ELF-1 (cell line): ENCODE measurements at places on chromosomes 12 and 14.

DNA sequence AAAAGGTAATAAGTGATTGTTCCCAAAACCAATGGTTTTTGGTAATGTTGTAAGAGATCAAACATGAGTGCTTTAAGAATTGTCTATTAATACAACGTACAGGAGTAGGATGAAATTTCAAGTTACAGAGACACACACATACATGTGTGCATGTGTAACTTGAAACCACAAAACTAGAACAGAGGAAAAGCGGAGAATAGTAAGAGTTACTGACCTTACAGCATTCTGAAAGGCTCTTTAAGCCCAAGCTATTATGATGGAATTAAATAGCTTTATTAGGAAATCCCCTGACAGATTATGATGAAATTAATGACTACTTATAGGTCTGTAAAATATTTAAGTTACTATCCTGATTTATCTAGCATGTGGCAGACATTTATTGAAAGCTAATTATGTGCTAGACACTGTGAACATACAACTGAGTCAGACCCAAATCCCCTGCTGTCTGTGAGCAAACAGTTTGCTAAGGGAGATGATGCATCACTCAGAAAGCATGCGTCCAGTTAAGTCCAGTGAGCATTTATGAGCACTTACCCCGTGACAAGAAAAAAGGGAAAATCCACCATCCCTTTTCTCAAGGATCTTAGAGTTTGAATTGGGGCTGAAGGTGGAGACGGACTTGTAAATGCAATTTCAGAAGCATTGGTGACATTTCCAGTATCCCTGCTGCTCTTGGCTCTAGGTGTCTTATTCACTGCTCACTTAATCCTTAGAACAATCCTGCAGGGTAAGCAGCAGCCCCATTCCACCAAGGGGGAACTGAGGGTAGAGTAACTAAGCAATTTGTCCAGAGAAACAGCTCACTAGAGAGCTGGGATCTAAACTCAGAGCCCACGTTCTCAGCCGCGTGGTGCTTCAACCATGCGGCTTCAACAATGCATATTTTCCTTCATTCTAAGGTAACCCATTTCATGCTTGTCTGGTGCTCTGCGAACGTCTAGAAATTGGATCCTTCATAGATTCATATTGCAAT lies 117.4 kb downstream of the EML1 start:
- no peak for DNase-seq

- peak; percentile 86 for DNase-seq
Observed at GRCh38 chr12:46963977-46964971, 115.1 kb upstream of the PCED1B start.

DNA sequence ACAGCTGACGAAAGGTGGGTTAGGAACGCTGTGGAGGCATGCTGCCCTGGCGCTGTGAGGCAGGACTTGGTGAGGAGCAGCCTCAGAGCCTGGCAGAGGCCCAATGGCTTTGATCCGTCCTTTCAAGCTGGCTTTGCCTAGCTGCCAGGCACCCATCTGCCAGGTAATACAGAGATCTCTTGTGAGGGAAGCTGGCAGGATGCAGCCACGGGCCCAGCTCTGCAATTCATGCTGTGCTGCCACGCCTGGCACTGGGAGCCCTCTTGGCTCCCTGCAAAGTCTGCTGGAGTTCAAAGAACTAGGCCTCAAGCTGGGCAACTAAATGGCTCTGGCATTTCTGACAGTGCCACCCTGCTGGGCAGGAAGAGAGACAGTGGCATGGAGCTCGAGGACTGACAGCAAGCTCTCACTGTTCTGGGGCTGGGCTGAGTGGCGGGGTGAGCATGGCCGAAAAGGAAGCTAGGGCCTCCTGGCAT lies 18.7 kb downstream of the IQSEC3 start:
- no peak for DNase-seq

DNA sequence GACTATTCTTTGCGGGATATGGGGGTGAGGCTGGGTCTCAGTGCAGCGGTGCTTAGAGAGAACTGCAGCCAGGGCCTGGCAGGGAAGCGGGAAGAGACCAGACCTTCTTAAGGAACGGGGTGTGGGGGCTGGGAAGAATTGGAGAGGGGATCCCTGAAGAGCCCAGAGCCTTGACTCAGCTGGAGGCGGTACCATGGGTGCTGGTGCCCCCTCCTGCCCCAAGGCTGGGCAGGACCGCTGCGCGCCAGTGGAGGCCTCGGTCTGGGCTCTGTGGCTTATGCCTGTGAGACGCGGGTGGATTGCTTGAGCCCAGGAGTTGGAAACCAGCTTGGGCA lies 1.3 kb upstream of the RNU7-1 start:
- DNase-seq: no peak

DNA sequence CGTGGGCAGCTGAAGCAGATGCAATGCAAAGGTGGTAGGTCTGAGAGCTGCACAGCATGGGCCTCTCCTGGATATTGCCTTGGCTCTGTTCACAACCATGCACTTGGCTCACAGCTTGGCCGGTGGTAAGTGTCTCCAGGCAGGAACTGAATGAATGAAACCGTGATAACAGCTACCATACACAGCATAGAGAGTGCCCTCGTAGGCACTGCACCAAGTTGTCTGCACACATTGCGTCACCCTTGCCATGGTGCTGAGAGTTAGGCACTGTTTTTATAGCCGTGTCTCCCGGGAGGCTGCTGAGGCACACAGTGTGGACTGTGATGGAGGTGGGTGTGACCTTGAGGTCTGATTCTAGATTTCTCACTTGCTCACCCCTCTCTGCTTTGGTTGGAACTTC lies 157.6 kb upstream of the VASH1 start:
- no peak for DNase-seq

- no peak for DNase-seq
Observed at GRCh38 chr14:68690089-68690958, 102.5 kb downstream of the ZFP36L1 start.

DNA sequence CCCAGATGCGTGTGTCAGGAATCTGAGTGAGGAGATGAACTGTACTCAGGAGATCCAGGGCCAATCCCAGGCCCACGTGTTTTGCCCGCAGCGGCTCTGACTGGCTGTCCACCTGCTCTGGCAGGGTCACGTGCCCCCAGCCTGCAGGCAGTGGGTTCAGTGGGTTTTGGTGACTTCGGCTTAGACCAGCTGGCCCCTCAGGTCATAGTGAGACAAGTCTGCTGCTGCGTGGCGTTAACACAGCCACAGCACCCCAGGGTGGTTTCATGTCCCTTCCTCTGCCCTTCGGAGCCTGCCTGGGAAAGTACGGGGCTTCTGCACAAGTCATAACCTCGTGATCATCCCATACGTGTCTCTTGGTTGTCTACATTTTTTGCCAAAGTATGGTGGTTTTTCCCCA lies 2.6 kb downstream of the FBRSL1 start:
- no peak for DNase-seq

GRCh38 chr12:95838125-95838524 lies 20.6 kb upstream of the SNRPF start:
- no peak for DNase-seq

GRCh38 chr14:94056579-94057308 lies 24.3 kb downstream of the DDX24 start:
- no peak for DNase-seq

GRCh38 chr14:26703686-26704366 lies 106.0 kb upstream of the NOVA1 start:
- DNase-seq: no peak

GRCh38 chr12:28543021-28543890 lies 353.0 kb downstream of the CCDC91 start:
- DNase-seq: no peak

DNA sequence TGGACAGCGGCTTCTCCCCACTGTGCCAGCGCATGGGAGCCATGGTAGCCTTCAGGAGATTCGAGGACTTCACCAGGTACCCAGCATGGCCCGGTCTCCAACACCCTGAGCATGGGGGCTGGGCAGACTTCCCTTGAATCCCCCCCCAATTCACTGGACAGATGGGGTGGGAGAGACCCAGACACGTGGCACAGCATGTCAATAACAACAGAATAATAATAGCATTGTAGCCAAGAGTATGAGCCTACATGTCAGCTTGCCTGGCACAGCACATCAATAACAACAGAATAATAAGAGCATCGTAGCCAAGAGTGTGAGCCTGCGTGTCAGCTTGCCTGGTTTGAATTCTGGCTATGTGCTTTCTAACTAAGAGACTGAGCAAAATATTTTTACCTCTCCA lies 76.4 kb downstream of the FOXN4 start:
- DNase-seq: no peak
